ENCODE measurements at places on chromosomes 3 and 15.
A peak's percentile ranks its signal among the peaks of the same experiment; 100 is the strongest.

DNA sequence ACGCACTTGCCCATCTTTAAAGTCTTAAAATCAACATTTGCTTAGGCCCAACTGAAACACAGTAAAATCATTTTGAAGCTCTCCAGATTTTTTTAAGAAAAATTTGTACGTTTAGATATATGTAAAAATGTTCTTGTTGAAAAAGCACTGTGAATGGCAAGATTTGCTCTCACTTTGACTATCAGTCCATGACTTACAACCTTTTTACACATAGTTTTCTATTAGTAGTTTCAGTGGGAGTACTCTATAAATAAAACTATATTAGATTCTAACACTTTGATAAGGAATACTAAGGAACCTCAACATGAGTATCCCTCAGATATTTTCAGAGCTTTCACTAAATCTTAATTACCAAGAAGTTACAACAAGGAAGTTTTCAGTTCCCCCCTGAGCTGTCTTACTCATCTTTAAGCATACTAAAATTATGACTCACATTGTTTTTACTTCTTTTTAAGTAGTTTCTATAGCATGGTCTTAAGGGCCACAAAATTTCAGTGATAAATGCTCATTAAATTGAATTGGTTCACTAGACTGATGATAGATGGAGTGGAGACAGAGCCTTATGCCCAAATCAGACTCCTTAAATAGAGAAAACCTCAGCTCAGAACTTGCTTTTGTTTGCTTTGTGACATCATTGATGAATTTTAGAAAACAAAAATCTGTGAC is 31.6 kb upstream of the RAP2B start:
- no peak for DNase-seq

DNA sequence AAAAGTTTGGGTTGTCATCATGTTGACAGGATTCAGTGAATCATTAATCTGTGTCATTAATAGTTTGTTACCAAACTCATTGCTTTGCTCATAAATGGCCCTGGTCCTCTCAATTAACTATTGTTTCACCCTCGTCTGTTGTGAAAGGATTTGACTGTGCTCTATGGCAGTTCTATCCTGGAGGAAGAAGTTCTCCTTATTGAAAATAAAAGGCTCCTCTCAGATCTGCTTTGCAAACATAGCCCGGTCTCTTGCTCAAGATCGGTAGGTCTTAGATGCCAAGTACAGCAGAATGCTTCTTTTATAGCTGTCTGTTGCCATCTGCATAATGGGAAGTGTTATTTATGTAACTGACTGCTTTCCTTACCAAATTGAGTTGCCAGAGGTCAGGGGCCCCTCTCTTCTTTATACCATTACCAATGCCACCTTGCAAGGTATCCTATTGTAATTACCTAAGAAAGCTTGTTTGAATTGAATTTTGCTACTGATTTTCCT is 146.5 kb downstream of the EBLN2 start:
- DNase-seq = no peak

DNA sequence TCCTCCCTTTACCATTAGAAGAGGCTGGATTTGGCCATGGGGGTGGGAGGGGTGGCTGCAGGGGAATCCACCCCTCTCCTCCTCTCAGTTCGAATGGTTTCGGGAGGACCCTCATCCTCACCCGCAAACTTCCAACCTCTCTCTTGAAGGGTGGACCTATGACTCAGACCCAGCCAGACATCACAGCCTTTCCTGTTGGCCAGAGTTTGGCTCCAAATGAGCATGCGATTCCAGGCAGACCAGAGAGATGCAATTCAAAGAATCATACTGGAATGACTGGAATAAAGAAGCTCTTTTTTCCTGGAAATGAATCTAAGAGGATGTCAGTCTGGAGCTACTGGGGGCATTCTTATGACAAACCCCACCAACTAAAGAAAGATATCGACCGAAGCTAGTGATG is 516.7 kb upstream of the MDFIC2 start:
- DNase-seq = peak; percentile 29

- no peak for DNase-seq
Observed at GRCh38 chr3:53688066-53688465, 158.2 kb downstream of the CHDH start.

- peak; percentile 64 for DNase-seq
Observed at GRCh38 chr3:194058189-194058571, 77.8 kb upstream of the HES1 start.

GRCh38 chr3:10614168-10614567 is 108.8 kb upstream of the ATP2B2 start:
- DNase-seq = no peak

- DNase-seq = peak; percentile 18
Observed at GRCh38 chr3:72523429-72524151, 324.7 kb downstream of the SHQ1 start.

GRCh38 chr15:75725719-75726607 is 13.3 kb upstream of the CSPG4 start:
- DNase-seq = no peak

DNA sequence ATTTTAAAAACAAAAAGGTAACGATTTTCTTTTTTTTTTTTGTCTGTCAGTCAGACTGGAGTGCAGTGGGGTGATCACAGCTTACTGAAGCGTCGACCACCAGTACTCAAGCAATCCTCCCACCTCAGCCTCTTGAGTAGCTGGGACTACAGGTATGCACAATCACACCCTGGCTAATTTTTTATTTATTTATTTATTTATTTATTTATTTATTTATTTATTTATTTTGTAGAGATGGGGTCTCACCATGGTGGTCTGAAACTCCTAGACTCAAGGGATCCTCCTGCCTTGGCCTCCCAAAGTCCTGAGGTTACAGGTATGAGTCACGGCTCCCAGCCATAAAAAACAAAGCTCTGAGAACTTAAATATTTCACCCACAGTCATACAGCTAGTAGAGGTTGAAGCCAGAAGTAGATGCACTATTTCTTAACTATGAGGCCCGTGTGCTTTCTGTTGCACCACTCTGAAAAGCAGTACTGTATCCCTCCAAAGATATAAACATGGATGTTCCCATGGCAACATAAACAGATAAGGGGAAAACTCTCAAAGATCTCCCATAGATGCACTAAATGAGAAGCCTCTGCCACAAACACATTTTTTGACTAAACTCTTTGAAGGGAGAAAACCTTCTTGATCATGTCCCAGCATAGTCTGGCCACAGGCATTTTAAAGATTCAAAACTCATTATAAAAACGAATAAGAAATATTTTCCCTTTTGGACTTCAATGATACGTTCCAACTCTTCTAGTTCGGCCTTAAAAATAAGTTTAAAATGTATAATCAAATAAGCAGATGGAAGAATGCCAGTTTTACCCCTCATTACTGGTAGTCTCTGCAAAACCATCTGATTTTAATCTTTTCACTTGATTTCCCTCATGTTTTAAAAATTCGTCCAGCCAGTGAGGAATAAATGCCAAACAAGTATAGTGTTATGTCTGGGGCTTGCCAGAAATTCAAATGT is 162.3 kb upstream of the ARHGEF26 start:
- DNase-seq = no peak

GRCh38 chr3:140850210-140850955 is 91.3 kb upstream of the SLC25A36 start:
- DNase-seq = no peak

- no peak for DNase-seq
Observed at GRCh38 chr3:160806094-160806493, 50.1 kb downstream of the PPM1L start.

GRCh38 chr3:101896083-101896757 is 46.9 kb downstream of the NFKBIZ start:
- DNase-seq = no peak

DNA sequence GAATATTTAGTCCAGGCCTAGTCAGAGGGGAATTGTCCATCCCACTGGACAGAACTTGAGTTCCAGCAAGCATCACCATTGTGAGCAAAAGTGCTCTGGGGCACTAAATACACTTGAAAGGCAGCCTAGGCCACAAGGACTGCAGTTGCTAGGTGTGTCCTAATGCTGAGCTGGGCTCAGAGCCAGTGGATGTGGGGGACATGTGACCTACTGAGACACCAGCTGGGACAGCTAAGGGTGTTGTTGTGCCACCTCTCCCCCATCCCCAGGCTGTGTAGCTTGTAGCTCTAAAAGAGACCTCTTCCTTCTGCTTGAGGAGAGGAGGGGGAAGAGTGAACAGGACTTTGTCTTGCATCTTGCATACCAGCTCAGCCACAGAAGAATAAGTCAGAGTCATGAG is 120.9 kb downstream of the DTWD1 start:
- DNase-seq = no peak

DNA sequence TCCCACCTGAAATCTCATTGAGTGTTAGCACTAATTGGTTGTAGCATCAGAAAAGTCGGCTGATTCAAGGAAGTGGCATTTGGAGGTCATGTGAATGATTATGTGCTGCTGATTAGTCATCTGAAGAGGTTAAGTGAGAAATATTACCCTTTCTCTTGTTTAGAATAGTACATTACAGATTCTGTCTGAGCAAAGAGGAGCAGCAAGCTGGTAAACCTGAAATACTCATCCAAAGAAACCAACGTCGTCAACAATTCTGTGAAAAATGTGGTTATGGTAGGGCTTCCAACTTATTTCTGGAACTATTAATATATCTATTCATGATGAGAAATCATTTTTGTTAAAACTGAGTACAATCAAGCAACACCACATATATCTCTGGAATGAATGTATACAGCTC is 1024.9 kb downstream of the TUSC7 start:
- no peak for DNase-seq

- DNase-seq = no peak
Observed at GRCh38 chr3:184158404-184158803, 3.2 kb downstream of the DVL3 start.

DNA sequence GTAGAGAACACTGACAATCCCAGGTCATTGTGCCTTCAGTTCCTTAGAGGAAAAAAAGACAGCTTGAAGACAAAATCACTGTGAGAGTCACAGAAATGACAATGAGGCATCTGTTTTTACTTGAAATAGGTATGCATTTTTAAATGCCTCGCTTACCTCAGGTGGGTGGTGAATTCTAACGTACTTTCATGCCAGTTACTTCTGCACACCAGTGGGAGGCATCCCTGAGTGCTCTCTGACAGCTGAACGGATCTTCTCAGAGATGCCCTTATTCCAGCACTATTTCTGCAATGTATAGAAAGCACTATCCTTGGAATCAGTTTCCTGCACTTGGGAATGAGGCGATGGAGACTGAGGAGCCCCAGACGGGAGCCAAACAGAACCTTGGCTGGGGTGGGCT is 16.2 kb downstream of the DPH3 start:
- no peak for DNase-seq

GRCh38 chr3:7205535-7205934 is 344.6 kb downstream of the GRM7 start:
- no peak for DNase-seq

DNA sequence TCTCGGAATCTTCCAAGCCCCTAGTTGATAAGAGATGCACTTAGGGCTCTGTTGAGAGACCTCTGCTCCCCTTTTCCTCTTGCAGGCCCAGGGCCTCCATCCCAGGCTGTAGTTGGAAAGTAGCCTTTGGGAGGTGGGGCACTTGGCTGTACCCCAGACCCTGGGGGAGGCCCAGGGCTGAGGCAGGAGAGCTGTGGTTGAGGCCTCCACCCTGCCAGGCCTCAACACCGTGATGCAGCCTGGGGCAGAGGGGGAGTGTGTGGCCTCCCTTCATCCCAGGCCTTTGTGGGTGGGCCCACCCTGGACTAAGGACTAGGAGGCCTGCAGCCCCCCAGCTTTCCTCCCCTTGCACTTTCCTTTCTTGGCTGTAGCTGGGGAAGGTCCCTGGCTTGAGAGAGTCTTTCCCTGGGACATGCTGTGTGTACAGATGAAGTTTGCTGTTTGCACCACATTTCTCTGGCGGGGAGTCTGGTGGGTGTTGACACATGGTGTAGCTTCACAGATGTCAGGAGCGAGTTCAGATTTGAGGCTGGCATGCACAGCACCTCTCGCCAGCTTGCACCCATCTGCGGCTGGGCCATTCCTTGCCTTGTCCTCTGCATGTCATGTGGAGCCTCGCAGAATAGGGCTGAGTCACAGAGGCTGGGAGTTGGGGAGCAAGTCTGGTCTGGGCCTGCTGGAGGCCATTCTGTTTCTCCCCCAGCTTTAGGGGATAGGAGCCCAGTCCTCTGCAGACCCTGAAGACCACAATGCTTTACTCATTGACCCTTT is 13.7 kb downstream of the PLEKHO2 start:
- DNase-seq = no peak

- DNase-seq = peak; percentile 51
Observed at GRCh38 chr3:127822041-127822681, at the start of gene MGLL. Gene MGLL (minus strand): TSS chr3:127822515. CDS start chr3:127822318, 197 bp downstream.

DNA sequence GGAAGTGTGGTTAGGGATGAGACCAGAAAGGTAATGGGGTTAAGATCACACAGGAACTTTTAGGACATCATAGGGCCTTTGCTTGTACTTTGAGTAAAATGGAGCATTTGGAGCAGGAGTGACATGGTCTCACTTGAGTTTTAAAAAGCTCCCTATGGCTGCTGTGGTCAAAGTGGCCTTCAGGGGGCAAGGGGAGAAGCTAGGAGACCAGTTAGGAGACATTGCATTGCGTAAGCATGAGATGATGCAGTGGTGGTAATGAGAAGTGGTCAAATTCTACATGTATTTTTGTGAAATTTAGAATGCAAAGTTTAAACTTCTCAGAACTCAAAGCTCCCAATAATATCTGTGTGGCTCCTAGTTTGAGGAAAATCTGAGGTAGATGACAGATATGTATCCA is 27.9 kb downstream of the MED12L start:
- no peak for DNase-seq

- DNase-seq = no peak
Observed at GRCh38 chr3:148865049-148865448, at the start of gene CPA3. Gene CPA3 (plus strand): TSS chr3:148865296. CDS start chr3:148865308, 12 bp downstream.

- no peak for DNase-seq
Observed at GRCh38 chr15:56837273-56837672, 81.2 kb upstream of the TCF12 start.

GRCh38 chr3:66376568-66376967 is 124.3 kb downstream of the LRIG1 start:
- no peak for DNase-seq

DNA sequence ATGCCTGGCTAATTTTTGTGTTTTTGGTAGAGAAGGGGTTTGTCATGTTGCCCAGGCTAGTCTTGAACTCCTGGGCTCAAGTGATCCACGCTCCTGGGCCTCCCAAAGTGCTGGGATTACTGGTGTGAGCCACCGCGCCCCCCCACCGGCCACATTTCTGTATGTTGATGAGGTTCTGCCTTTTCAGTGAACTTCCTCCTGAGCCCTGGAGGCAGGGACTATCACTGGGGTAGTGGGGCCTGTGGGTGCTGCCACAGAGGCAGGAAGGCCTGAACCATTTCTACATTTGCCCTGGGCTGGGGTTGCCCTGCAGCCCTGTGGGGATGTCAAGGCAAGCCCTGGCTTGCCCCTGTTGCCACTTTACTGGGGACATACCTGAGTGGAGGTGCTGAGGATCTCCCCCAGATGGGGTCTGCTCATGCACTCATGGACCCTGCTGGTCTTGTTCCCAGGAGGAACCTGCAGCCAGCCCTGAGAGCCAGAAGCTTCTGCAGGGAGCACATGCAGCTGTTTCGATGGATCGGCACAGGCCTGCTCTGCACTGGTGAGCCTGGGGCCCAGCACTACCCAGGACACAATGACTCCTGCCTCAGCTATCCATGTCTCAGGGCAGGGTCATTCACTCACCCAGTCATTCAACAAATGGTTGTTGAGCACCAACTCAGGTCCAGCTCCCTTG is 5.7 kb downstream of the SLC28A1 start:
- DNase-seq = no peak
